Anterior cingulate cortex (tissue), 58 donors: ENCODE measurements at places on chromosomes 6 and 20.

DNA sequence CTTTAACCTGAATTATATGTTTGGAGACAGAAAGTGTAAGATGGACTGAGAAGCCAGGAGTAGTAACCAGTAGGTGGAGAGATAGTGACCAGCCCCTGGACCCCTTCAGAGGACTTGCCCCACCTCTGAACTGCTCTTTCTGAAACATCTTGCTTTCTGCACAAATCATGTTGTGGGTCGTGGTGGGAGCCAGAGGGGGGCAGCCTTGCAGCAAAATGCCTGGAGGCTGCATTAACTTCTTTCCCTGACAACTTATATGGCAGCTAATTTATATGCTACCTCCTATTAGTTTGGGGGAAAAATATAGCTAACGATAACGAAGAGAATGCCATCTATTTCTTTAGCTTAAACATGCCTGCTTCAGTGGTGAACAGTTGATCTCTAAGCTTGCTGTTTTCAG lies 859.8 kb downstream of the MAFB start:
- no peak for DNase-seq

DNA sequence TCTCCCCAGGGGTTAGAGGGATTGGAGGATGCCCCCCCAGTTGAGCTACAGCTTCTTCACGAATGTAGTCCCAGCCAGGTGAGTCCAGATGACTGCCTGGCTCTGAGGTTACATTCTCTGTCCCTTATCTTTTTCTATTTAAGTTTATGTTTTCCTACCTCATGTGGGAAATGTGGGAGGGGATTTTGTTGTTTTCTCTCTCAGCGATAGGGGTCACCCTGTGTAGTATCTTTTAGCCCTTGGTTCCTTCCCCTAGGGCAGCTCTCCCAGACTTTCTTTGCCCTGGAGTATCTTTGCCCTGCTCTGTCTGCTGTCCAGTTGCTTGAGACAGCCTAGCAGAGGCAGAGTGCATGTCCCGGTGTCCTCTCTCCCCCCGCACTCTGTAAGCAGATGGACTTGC lies 5.8 kb downstream of the FANCE start:
- DNase-seq, result no peak

DNA sequence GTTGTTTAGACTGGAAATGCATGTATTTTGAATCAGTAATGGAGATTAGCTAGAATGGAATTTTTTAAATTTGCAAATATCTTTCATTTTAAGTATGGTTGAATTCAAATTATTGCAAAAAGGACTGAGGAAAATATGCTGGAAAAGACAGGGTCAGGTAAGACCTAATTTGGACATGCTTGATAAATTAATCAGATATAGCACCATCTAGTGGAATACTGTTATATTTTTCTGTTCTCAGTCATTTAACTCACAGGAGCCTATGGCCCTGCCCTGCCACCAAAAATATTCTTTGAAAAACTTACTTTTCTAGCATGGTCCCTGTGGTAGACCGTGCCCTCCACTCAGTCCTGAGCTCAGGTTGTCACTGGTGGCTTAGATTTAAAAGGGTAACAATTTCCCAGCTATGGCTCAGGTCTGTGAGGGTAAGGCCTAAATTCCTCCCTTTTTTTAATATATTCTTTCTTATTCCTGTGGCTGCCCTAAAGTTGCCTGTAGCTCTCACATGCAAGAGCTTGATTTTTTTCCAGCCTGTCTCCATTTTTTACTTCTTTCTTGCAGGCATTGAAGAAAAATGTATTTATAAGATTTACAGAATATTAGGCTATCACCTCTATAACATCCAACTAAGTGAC lies 25.3 kb upstream of the KIAA1586 start:
- DNase-seq, result no peak

DNA sequence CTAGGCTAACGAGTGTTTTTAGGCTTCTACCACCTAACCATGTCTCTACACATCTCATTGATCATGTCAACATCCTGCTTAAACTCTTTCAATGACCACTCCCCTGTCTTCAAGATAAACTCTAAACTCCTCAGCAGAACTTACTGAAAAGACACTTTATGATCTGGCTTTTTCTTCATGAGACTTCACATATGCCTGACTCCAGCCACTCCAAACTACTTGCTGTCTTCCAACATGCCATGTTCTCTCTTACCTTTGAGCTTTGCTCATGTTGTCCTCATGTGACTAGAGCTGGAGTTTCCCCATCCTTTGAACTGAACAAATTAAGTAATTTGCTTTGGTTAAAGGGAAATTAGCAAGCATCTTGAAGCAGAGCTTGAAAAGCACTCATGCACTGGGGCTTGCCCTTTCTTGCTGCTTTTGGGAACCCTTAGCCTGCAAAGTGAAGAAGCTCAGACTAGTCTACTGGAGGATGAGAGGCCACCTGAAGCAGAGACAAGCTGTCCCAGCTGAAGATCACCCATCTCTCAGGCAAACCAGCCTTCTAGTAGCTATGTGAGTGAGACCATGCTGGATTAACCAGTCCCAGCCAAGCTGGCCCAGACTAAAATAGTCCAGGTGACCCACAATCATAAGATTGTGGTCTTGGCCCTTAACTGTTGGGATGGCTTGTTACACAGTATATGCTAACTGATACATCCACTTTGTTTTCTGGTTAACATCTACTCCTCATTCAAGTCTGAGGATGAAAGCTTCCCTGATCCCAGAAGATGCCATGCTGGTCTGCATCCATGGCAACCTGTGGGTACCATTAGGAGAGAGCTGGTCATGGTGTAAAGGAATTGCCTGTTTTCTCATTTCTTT lies 235.8 kb downstream of the GMPR start:
- DNase-seq, result no peak

DNA sequence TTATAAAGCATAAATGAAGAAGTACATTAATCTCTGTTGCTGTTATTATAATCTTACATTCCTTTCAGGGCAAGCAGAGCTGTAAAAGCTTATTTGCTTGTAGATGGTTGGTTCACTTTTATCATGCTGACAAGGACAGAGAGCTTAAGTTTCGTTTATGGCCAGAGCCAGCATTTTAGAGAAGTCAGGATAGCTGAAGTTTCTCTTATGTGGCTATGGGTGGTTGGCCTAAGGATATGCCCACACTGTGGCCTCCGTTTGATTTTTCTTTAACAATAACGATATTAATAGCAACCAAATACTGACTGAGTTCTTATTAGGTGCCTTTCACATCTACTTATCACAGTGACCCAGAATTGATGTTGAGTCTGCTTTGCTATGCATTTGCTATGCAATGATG lies 78.5 kb downstream of the FARS2 start:
- no peak for DNase-seq

- DNase-seq, result no peak
These were observed 39.4 kb downstream of the PRDM13 start for GRCh38 chr6:99645986-99646385.

DNA sequence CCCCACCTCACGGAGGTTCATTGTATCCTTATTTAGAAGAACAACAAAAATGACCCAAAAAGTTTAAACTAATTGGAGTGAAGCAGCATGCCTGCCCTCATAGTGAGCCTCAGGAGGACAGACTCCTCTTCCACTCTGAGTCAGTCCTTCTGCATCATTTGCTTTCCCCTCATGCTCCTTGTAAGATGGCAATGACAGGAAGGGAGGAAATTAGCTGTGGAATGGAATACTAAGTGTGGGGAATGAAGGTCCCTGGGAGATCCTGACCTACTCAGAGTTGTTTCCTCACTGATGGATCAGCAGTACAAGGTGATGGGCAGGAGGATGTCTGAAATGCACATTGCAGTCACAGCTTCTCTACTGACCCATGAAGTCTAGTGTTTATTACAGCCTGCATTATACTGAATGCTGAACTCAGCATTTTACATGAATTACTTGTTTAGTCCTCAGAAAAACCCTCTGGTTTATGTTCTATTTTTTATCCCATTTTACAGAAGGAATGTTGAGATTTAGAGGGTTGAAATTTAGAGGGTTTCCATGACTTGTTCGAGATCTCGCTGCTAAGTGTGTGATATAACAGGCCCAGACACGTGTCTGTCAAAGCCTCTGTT lies 212.0 kb upstream of the PCSK2 start:
- DNase-seq, result no peak

GRCh38 chr20:10090588-10091166 lies 55.9 kb downstream of the ANKEF1 start:
- peak; percentile 24 for DNase-seq
